SK-MEL-5 (cell line): ENCODE measurements at places on chromosomes 11 and 22. TPM values are rescaled to one million over a fixed set of nuclear protein-coding genes. Genes with fewer than 3 reads are reported as not detected.

GRCh38 chr11:107799218-107799859 is 59.2 kb downstream of the SLC35F2 start:
- peak; percentile 67 for DNase-seq

DNA sequence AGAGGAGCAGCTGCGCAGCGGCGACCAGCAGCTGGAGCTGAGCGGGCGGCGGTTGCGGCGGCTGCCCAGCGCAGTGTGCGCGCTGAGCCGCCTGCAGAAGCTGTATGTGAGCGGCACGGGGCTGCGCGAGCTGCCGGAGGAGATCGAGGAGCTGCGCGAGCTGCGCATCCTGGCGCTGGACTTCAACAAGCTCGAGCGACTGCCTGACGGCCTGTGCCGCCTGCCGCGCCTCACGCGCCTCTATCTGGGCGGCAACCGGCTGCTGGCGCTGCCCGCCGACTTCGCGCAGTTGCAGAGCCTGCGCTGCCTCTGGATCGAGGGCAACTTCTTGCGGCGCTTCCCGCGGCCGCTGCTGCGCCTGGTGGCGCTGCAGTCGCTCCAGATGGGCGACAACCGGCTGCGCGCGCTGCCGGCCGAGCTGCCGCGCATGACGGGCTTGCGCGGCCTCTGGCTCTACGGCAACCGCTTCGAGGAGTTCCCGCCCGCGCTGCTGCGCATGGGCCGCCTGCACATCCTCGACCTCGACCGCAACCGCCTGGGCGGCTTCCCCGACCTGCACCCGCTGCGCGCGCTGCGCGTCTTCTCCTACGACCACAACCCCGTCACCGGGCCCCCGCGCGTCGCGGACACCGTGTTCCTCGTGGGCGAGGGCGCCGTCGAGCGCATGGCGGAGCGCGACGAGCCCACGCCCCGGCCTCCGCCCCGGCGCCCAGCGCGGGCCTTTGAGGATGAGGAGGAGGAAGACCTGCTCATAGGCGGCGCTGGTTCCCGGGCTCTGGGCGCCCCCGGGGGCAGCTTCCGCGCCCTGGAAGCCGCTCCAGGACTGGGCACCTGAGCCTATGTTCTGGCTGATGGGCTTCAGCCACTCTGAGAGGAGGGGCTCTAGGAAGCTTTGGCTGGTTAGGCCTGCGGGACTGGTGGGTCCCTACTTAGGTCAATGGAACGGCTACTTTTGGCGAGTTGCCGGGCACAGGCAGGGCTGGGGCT is 787 bp downstream of the LRRC10B start:
- no peak for DNase-seq

Gene SEC14L6
- not detected in 2 replicates for total RNA-seq

GRCh38 chr11:61958590-61958989 is 8.4 kb downstream of the BEST1 start:
- DNase-seq = no peak
